Posterior cingulate gyrus (tissue), 11 donors: ENCODE measurements at places on chromosomes 11 and 22.

GRCh38 chr11:96310236-96310635 is 32.8 kb downstream of the MAML2 start:
- DNase-seq, result no peak

- no peak for DNase-seq
Measured at GRCh38 chr22:24142831-24143230, 38.5 kb upstream of the SUSD2 start.

DNA sequence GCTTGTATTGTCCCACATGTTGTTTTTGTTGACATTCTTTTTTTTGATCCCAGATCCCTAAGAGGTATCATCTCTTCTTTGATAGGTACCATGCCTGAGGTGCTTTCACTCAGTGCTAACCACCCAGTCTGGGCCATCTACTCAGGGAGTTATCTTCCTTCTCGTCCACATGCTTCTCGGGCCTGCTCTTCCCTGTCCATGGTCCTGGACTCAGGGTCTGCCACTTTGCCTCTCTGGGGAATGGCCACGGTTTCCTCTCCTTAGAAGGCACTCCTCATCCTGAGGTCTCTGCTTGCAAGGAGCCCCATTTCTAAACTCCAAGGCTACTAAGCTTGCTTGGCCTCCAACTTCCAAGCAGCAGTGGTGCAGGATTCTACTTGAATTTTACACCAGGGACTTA is 227.0 kb upstream of the NCAM1 start:
- no peak for DNase-seq

GRCh38 chr11:128151780-128152179 is 435.6 kb downstream of the ETS1 start:
- DNase-seq, result no peak

- no peak for DNase-seq
Measured at GRCh38 chr11:102280245-102280833, 36.9 kb upstream of the BIRC3 start.

DNA sequence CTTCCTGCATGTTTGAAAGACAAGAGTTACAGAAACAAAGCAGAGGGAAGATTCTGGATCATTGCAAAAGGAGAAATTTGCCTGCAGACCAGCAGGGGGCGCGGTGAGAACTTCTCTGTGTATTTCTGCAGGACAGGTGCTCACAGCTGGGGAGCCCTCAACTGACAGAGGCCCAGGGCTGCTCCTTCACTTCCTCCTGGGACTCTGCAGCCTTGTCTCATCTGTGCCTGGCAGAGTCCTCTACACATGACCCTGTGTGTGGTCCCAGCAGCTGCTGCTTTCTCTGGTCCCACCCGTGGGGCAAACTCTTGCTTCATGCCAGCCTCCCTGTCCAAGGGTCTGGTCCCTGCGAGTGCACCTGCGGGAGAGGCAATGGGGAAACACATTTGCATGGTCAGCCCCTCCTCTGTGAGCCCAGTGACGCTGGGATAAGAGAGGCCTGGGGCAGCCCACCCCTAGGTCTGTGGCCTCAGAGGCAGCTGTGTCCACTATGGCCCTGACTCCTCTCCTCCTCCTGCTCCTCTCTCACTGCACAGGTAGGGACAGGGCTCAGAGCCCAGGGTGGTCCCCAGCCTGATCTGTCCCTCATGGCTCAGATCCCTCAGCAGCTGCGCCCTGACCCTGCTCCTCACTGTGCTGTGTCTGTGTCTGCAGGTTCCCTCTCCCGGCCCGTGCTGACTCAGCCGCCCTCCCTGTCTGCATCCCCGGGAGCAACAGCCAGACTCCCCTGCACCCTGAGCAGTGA is 43.2 kb upstream of the VPREB1 start:
- no peak for DNase-seq

- DNase-seq, result no peak
Measured at GRCh38 chr11:105738986-105739795, 129.3 kb downstream of the GRIA4 start.

DNA sequence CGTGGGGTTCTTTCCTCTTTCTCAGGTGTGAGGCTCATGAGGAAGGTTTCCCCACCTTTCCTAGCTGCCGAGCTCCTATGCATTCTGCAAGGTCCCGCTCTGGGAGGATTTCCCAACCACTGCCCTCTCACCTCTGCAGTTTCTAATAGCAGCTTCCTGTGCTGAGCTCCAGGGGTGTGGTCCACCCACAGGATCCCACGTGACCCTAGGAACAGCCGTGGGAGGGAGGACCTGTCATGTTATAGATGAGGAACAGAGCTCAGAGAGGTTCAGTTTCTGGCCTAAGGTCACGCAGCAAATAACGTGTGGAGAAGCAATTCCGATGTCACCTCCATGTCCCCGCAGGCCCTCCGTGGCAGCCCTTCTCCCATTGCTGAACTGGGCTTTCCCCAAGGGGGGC is 38.5 kb downstream of the FLRT1 start:
- DNase-seq, result no peak

GRCh38 chr11:89452780-89453179 is 38.4 kb downstream of the NOX4 start:
- no peak for DNase-seq

GRCh38 chr11:11979488-11980117 is 28.8 kb downstream of the DKK3 start:
- DNase-seq, result no peak

DNA sequence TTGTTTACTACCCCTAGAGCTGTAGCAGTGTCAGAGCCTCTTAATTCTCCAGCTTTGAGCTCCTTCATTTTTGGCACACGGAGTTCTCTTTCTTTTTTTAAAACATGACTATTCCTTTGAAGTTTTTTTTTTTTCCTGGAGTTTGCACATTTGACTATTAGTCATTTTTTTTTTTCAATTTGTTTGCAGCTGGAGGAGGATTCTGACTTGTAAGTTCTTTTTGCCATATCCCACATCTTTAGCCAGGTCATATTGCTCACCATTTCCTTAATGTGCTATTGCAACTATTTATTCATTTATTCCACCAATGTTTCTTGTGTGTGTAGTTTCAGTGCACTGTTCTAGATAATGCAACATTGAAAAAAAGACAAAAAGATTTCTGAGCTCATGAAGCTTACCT is 166.3 kb upstream of the ARHGAP20 start:
- no peak for DNase-seq

DNA sequence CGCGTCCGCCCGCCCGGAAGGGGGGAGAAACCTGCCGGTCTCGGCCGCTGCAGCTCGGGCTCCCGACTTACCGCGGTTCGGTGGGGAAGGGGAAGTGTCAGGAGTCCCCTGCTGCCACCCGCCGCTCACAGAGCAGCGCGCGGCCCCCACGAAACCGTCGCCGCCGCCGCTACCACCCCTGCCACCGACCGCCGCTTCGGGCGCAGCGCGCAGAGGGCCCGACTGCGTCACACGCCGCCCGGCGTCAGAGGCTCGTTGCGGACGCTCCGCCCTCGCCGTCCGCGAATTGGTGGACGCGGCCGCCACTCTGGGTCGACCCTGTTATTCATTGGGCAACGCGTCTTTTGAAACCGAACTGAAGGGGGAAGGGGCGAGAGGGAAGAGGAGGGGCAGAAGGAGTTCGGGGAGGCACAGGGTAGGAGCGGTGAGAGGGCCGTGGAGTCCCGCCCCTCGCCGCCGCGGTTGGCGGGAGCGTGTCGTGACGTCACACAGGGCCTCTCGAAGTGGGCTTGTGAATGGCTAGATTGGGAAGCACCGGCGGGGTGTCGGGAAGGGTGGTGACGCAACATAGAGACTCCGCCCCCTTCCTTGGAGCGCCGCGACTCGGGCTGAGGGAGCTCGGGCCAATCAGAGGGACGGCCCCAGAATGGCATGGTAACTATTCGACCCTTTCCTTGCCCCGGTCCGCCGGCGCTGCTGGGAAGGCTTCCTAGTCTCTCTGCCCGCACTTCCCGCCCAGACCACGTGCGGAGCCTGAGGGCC is at the start of gene NUP98:
TSS of gene NUP98 (minus strand) at position 226 of the 762 bp plus-strand sequence. CDS start 15,437 bp downstream, outside the sequence.
- peak; percentile 99 for DNase-seq

DNA sequence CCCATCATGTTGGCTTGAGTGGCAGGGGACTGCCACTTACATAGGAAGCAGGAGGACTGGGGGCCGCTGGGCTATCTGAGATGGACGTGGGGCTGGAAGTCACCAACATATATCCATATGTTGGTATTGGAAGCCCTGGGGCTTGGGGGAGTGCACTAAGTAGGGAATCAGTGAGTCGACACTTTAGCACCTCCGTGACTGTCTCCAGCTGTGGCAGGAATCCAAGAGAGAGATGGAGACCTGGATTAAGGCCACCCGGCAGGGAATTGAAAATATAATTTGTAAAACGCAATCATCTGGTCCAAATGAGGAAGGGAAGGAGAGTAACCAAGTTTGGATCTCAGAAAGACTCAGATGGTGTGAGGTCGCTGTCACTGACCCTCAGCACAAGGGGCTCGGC is 68.4 kb downstream of the ELFN2 start:
- DNase-seq, result no peak

GRCh38 chr11:70145071-70145470 is 58.0 kb upstream of the FADD start:
- DNase-seq, result no peak

GRCh38 chr11:35390737-35391682 is 28.3 kb downstream of the SLC1A2 start:
- no peak for DNase-seq

- DNase-seq, result peak; percentile 4
Measured at GRCh38 chr22:19875061-19875530, 20.4 kb upstream of the GNB1L start.

- DNase-seq, result no peak
Measured at GRCh38 chr11:93396316-93396715, 65.8 kb downstream of the DEUP1 start.

DNA sequence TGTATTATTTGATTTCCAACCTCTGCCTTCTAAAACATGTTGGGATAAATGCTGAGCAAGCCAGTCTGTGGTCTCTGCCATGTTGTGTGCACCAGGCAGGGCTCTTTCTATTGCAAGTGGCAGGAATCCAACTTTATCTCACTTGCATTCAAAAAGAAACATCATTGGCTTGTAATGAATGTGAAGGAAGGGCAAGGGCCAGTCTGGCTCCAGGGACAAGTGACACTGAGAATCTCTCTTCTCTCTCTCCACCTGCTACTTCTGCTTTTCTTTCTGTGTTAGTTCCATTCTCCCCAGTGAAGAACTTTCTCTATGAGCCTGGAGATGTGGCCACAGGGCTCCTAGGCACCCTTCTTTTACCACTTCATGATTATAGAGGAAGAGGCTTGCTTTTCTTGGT is 329.9 kb upstream of the NCAM1 start:
- DNase-seq, result no peak

DNA sequence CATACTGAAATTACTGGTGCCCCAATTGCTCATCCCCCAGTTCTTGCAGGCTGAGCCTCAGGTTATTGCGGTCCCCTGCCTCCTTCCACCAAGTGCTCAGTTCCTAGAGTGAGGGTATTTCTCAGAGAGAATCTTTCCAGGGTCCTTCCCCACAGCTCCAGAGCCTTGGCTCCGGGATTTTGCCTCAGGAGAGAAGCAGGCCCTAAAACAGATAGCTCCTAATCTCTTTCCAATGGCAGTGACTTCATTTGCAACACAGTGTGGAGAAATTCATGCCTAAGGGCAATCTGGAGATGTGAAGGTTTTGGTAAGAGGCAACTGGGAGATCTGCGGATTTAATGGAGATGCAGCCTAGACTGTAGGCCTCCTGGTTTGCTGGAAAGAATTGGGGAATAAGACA is 2.9 kb downstream of the NF2 start:
- no peak for DNase-seq

DNA sequence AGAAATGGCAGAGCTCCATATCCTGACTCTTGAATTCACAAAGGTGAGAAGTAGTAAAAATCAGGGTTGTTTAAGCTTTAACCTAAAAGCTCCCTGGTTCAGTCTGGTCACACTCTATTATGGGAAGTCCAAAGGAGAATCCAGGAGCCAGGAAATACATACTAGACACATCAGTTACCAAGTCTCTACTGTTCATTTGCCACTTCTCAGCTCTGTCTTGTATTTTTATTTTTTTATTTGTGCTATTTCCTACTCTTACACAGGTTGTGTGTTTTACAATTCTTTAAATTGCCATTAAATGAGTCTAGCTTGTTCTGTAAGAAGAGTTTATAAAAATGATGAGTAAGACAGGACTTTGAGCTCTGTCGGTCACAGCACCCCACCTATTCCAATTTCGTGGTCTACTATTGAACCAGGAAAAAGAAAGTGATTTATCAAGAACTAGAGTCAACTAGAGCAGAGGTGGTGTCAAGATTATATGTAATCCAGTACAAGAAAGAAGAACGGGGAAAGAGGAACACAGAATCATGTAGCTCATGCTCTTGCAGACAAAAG is 9.7 kb downstream of the MS4A12 start:
- no peak for DNase-seq

GRCh38 chr11:91261513-91261912 is 963.1 kb upstream of the FAT3 start:
- DNase-seq, result no peak

DNA sequence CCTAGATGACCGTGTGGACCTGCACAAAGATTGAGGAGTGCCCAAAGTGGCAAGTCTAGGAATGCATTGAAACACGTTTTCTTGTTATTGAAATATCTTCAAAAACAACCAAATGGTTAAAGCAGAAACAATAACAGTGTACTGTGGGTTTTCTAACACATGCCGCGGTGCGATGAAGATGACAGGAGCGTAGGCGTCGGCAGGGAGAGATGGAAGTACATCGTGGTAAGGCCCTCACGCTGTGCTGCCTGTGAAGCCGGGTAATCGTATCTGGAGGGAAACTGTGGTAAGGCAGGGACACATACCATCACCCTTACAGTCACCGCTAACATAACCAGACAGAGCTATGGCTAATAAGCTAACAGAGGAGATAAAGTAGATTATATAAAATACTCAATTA is 261.4 kb downstream of the TBC1D22A start:
- DNase-seq, result no peak

DNA sequence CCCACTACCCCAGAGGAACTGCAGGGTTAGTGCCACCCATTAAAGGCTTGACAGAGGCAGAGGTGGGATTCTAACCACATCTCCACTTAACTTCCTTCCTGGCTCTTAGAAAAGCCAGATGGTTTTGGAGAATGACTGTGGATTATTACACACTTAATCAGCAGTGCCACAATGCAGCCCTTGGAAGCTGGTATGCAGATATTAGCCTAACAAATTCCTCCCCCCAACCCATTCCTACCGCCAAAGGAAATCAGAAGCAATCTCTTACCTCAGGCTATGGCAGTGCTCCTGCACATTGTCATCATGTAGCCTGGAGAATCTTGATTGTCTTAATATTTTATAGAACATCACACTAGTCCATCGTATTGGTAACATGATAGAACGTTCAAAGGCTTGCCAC is 23.2 kb upstream of the NRGN start:
- DNase-seq, result no peak

GRCh38 chr11:57300785-57301184 is 24.0 kb downstream of the TNKS1BP1 start:
- DNase-seq, result no peak

DNA sequence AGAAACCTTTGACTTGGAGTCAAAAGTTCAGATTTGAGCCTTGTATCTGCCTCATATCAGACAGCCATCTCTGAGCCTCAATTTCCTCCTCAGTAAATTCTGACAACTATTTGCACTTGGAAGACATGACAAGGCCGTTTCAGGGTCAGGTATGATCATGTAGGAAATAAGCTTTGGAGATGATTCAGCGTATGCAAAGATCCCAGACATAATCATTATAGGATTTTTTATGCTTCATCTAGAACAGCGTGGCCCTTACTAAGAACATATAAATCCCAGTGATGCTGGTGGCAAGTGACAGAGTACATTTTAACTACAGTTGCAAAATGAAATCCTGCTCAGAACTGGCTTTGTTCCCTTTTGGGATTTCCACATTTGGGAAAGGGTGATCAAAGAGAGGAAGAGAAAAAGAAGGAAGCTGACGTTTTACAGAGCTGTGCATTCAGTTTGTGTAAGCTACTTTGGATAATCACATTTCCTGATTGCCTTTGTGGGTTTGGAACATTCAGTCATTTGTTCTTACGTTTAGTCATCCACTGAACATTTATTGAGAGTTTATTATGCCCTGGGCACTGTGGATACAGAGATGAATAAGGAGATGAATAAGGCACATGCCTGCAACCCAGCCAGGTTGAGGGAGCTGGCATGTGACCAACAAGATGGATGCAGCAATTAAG is 81.9 kb upstream of the HEPHL1 start:
- no peak for DNase-seq
